ENCODE measurements at places on chromosomes 11 and 22. TPM values are rescaled to one million over a fixed set of nuclear protein-coding genes. Genes with fewer than 3 reads are reported as not detected.

DNA sequence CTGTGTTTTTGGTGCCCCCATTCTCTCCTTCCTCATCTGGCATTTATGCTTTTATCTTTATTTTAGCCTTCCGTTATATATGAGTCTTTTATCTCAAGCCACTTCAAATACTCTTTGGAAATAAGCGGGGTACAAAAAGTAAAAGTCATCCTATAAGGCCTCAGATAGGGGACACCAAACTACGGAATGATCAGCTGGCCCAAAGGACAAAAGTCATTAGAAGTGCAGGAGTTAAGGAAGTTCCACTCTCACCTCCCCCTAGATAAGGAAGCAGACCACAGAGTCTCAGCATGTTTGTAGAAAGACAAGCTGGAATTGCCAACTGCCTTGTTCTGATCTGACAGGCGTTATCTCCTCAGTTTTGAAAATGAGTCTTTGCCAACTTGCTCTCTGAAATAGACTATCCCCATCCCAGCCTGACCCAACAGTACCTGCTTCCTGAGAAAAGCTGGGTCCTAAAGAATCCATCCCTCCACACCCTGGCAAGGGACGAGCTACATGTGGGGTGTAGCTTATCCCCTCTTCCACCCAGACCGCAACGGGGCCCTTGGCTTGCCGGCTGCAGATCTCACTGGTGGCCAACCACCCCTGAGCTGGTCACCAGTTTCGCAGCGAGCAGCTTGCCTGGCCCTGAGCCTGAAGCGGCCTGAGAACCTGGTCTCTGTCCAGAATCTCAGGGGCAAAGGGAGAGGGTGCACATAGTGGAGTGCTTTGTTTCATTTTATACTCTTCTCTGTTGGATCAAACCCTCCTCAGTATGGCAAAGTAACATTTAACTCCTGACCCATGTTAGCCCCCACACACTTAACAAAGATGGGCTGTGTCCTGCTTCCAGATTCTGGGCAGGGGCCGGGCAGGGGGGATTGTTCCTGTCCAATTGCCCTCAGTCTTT lies 13.8 kb downstream of the FADS2 start:
- DNase-seq: no peak

DNA sequence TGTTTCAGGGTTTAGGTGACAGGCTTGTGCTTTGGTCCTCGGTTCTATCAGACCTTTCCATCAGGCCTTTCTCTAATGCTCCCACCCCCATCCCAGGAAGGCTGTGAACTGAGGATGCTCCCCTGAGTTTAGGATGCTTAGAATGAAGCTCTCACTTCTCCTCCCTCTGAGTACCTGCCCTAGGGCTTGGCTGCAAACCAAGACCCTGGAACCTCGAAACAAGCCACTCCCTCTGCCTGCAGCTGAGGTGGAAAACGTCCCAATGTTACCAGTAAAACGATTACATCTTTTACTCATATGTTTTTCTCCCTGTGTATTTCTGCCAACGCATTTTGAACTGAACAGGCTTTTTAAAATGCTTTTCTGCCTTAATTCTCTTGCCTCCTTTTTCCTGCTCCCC lies 54.5 kb upstream of the BMAL1 start:
- no peak for DNase-seq

SLC6A5 gene
- total RNA-seq: not detected

SLC25A18 gene
- total RNA-seq: not detected

SDHD gene
- 155 TPM for total RNA-seq

FAM83F gene
- total RNA-seq: 32.4 TPM

HSPA8 gene
- total RNA-seq: 1,215 TPM

C11orf16 gene
- not detected for total RNA-seq

DNA sequence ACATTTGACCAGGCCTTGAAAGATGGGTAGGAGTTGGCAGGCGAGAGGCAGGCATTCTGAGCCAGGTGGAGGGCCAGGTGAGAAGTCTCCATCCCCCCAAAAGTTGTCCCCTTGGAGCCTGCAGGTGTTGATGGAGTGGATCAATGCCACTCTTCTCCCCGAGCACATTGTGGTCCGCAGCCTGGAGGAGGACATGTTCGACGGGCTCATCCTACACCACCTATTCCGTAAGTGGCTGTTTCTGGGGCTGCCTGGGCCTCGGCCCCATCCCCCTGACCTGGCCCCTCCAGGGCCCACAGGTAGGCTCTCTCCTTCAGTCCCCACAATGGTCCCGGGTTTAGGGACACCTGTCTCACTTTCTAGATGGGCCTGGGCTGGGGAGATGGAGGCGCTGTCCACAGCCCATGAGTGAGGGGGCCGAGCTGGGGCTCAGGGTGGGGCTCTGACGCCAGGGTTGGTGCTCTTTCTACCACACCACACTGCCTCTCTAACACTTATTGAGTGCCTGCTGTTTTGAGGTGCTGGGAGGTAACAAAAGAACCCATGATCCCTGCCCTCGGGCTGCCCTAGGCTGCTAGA lies 7.0 kb downstream of the PARVG start:
- no peak for DNase-seq

GRCh38 chr22:44595841-44596341 lies 97.9 kb upstream of the RTL6 start:
- DNase-seq: no peak

GRCh38 chr11:90178751-90179150 lies 44.1 kb downstream of the CHORDC1 start:
- DNase-seq: no peak

DNA sequence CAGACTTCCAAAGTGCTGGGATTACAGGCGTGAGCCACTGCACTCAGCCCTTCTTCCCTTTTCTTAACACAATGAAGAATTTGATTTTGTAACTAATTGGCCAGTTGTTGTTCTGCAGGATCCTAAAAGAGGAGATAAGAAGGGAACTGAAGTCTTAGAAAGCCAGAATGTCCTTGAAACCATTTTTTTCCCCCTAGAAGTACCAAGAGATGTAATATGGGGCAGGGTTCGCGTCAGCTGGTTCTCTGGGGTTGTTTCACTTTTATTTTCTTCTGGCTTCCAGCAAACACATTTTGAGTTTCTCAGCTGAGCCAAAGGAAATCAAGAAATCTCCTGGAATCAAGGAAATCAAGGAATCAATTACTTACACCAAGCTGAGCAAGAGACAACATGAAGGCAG lies 7.6 kb upstream of the NUCB2 start:
- no peak for DNase-seq

DNA sequence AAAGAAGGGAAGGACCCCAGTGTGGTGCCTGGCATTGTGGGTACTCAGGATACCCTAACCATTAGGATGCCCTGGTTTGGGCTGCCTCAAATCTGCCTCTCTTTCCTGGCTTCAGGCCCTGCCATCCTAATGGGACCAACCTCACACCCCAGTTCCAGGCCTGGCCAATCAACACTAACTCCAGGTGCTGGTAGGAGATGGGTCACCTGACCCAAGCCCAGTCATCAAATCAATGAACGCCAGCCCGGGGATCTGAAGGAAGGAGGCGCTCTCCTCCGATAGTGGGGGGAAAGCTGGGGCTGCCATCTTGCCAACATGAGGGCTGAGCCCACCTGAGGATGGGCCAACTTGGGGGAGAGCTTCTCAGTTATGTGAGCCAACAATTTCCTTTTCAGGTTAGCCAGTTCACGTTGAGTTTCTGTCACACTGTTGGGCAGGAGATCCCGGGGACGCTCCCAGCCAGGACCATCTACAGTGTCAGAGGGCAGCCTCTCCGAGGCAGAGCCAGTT lies 12.7 kb downstream of the MFNG start:
- DNase-seq: no peak

HOATZ gene
- not detected for total RNA-seq

GRCh38 chr11:36452961-36453360 lies 57.1 kb downstream of the TRAF6 start:
- DNase-seq: no peak

- DNase-seq: no peak
These were observed 310.8 kb upstream of the PITPNB start for GRCh38 chr22:28229566-28230485.

DRD4 gene
- total RNA-seq: not detected

GRCh38 chr11:110601936-110602335 lies 110.3 kb downstream of the ARHGAP20 start:
- DNase-seq: no peak

Data from esophagus squamous epithelium (tissue), 5 donors.